CD8-positive, alpha-beta memory T cell (primary cell): ENCODE measurements at places on chromosomes 11 and 22.
A peak's percentile ranks its signal among the peaks of the same experiment; 100 is the strongest.

GRCh38 chr11:2290351-2290841, 11.3 kb downstream of the C11orf21 start:
- DNase-seq = no peak
- H3K27me3 ChIP-seq = no peaks in the 10 kb centered on the region
- no peak overlapping the region for H3K27ac ChIP-seq
- H3K36me3 ChIP-seq = no peaks in the 10 kb centered on the region

GRCh38 chr11:100031973-100032372, 655.1 kb upstream of the ARHGAP42 start:
- no peaks in the 10 kb centered on the region for H3K4me1 ChIP-seq
- H3K36me3 ChIP-seq = no peaks in the 10 kb centered on the region
- DNase-seq = no peak
- no peak overlapping the region for H3K4me3 ChIP-seq
- H3K27me3 ChIP-seq = no peaks in the 10 kb centered on the region

- H3K27ac ChIP-seq = no peak overlapping the region
- H3K4me3 ChIP-seq = no peak overlapping the region
- H3K4me1 ChIP-seq = no peaks in the 10 kb centered on the region
- no peaks in the 10 kb centered on the region for H3K27me3 ChIP-seq
- H3K36me3 ChIP-seq = no peaks in the 10 kb centered on the region
Observed at GRCh38 chr11:2664791-2665525, 34.8 kb downstream of the KCNQ1OT1 start.

DNA sequence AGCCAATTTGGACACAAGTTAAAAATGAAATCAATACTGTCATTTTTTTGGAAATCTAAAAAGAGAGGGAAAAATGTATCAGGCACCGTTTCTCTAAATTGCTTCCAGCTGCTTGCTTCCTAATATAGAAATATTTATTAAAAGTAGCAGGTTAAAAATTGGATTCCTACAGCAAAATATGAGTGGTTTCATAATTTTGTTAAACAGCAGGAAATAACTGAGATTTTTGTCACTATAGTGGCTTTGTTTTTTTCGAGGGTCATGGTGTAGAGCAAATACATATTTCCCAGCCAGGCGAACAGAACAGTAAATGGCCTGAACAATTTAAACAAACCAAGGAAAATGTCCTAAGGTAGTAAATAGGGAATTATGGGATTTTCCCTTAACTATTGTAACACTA, 159.7 kb downstream of the DDX10 start:
- no peaks in the 10 kb centered on the region for H3K36me3 ChIP-seq
- H3K4me3 ChIP-seq = no peak overlapping the region
- no peak overlapping the region for H3K27ac ChIP-seq

DNA sequence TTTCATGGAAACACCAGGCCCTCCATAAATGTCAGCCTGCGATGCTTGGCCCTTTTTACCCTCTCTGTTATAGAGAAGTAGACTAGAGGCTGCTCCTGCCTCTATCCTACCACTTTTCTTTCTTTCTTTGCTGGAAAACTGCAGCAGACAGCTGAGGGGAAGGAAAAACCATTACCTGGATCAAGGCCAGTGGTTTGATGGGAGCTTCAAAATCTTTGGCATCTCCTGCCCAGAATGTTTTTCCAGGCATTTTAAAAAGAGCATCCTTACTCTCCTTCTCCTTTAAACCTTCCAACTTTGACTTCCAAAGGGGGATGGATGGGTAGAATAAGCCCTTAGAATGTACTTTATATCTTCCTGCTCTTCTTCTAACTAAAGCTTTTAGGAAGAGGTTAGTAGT, 44.9 kb downstream of the EXT2 start:
- no peaks in the 10 kb centered on the region for H3K27me3 ChIP-seq
- H3K4me1 ChIP-seq = no peaks in the 10 kb centered on the region
- no peak overlapping the region for H3K4me3 ChIP-seq
- no peak for DNase-seq
- no peak overlapping the region for H3K27ac ChIP-seq

DNA sequence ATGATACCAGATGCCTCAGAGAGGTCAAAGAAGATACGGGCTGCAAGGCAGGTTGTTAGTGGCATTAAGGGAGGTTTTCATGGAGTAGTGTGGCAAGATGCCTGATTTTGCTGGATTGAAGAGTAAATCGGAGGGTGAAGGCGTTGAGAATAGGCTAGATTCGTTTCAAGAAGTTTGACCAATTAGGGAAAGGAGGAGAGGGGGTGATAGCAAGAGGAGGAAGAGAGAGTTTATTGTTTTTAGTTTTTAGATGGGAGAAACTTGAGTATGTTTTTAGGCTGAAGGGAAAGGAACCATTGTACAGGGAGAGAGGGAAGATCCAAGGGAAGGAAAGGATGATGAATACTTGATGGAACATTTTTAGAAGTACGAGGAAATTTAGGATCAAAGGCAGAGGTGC, 16.5 kb downstream of the CSTPP1 start:
- no peak for DNase-seq
- H3K27ac ChIP-seq = no peak overlapping the region
- H3K27me3 ChIP-seq = no peaks in the 10 kb centered on the region
- no peaks in the 10 kb centered on the region for H3K36me3 ChIP-seq
- no peak overlapping the region for H3K4me3 ChIP-seq
- no peaks in the 10 kb centered on the region for H3K4me1 ChIP-seq

DNA sequence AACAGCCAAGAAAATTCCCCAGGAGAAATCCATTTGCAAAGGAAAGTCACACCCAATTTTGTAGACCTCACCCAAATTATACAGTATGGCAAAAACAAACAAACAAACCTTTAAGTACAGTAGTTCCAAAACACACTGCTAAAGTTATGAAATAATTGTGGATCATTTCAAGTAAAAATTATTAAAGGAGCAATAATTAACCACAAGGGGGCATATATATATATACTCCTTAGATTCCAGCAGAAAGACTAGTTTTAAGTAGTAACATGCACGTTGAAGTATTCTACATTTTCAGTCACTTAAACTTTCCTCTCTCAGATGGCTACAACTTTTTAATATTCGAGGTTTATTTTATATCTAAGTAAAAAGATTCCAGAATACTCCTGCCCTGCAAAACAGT, 26.8 kb downstream of the RNF141 start:
- no peaks in the 10 kb centered on the region for H3K36me3 ChIP-seq
- H3K27me3 ChIP-seq = no peaks in the 10 kb centered on the region
- H3K4me3 ChIP-seq = no peak overlapping the region
- no peak for DNase-seq
- no peaks in the 10 kb centered on the region for H3K4me1 ChIP-seq

DNA sequence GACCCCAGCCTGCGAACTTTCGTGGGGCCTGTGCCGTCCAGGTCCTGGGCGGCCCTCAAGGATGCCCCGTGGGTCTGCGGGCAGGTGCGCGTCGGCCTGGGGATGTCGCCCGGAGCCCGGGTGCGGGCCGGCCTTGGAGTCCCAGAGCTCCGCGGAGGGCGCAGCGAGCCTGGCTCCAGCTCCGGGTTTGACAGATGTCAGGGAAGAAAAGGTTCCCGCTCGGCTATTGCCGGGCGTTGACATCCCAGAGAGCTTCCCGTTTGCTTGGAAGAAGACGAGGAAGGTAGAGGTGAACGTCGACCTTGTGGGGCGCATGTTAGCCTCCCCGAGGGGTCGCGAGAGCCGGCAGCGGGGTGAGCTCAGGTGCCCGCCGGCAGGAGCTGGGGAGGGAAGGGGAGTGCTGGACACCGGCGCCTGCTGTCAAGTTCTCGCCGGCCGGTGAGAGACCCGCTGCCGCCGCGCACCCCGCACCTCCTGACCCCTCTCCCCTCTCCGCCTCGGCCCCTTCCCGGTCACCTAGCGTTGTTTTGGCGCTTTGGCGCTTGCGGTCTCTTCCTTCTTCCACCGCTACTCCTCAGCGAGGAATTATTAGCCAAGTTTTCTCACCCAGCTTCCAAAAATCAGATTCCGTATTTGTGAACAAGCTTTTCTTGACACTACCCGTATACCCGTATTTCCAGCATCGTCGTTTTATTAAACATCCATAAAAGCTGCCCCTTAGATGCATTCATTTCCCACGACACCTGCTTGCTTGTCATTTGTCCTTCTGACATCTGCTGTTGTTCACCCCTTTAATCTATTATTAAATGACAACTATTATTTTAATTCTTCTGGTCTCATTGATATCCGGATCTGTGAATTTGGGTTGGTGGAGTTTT, 1.3 kb downstream of the BMAL1 start:
- H3K27ac ChIP-seq = peak overlapping the region; percentile 76
- H3K4me3 ChIP-seq = peak overlapping the region; percentile 84
- no peaks in the 10 kb centered on the region for H3K36me3 ChIP-seq
- no peaks in the 10 kb centered on the region for H3K27me3 ChIP-seq

GRCh38 chr11:62786318-62787004, 741 bp upstream of the TMEM179B start:
- peak; percentile 81 for DNase-seq
- peak overlapping the region; percentile 96 for H3K27ac ChIP-seq
- no peaks in the 10 kb centered on the region for H3K27me3 ChIP-seq
- H3K4me1 ChIP-seq = peaks cover 27% of the 10 kb centered on the region

- H3K27ac ChIP-seq = no peak overlapping the region
- DNase-seq = no peak
- no peaks in the 10 kb centered on the region for H3K4me1 ChIP-seq
- H3K27me3 ChIP-seq = peaks cover 31% of the 10 kb centered on the region
- H3K36me3 ChIP-seq = no peaks in the 10 kb centered on the region
- H3K4me3 ChIP-seq = no peak overlapping the region
Observed at GRCh38 chr11:71251151-71251721, 1.1 kb downstream of the SHANK2 start.

DNA sequence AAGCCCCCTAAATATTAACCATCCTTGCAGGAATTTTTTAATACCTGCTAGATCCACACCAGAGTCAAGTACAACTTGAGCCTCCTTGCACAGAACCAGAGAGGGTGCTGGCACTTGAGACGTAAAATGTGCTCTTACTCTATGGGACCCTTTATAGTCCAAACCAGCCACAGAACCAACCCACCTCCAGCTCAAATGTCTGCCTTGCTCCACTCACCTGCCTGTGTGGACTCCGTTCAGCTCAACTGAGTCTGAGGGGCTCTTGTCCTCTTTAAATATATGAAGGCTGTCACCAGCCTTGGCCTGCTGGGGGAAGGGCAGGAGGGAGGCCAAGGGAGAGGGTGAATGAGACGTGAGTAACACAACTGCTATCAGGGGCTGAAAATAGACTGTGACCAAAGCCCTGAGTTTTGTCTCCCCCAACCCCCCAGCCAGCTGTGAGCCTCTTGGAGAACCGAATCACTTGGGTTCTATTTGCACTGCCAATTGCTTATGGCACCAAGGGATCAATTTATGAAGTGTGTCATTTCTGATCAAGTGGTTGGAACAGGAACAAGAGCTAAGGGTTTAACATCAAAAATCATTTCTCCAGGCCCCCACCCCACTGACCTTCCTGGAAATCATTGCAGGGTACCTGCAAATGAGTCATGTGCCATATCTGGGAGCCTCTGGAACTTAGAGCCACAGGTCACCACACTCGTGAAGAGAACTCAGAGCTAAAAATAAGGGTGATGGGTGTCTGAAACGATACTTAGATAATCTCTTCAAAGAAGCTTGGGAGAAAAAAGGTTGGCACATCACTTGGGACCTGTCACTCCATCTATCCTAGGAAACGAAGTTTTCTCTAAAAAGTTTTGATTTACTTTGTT, at the start of gene CSRP3:
Gene CSRP3 (minus strand): TSS at position 247 of the 869 bp plus-strand sequence. CDS start 9,535 bp downstream, outside the sequence.
- no peak within 1 kb of the TSS for H3K27ac ChIP-seq
- DNase-seq = no peak
- H3K4me3 ChIP-seq = no peak within 1 kb of the TSS
- H3K4me1 ChIP-seq = no peaks in the 10 kb centered on the region

- no peaks in the 10 kb centered on the region for H3K27me3 ChIP-seq
- no peak for DNase-seq
- H3K4me3 ChIP-seq = no peak overlapping the region
- peaks cover 14% of the 10 kb centered on the region for H3K4me1 ChIP-seq
- H3K27ac ChIP-seq = no peak overlapping the region
- peaks cover 12% of the 10 kb centered on the region for H3K36me3 ChIP-seq
Observed at GRCh38 chr11:64898076-64898445, 18.9 kb downstream of the ATG2A start.

- peaks cover 14% of the 10 kb centered on the region for H3K4me1 ChIP-seq
- H3K4me3 ChIP-seq = no peak overlapping the region
- no peaks in the 10 kb centered on the region for H3K36me3 ChIP-seq
- peaks cover 20% of the 10 kb centered on the region for H3K27me3 ChIP-seq
- no peak overlapping the region for H3K27ac ChIP-seq
Observed at GRCh38 chr11:117315285-117316196, 515 bp downstream of the BACE1 start.
